ENCODE measurements at places on chromosomes 4 and X. TPM values are rescaled to one million over a fixed set of nuclear protein-coding genes. Genes with fewer than 3 reads are reported as not detected.

The EFNB1 gene
- total RNA-seq = 37.9 TPM

The IGSF1 gene
- not detected for total RNA-seq

The NAT8L gene
- total RNA-seq = under 0.01 TPM

The EGF gene
- total RNA-seq = 3.0 TPM

The TLR8 gene
- total RNA-seq = not detected

The JAKMIP1 gene
- not detected for total RNA-seq

The COX7B2 gene
- not detected for total RNA-seq

The SLC9B2 gene
- total RNA-seq = 20.4 TPM

The GDPD2 gene
- 0.16 TPM for total RNA-seq

The CTAG1B gene
- not detected for total RNA-seq

The HERC5 gene
- total RNA-seq = 4.7 TPM

The SMIM31 gene
- not detected for total RNA-seq

The BTK gene
- total RNA-seq = not detected

The INTU gene
- 13.1 TPM for total RNA-seq

The AFAP1 gene
- 58.7 TPM for total RNA-seq

The CSAG2 gene
- total RNA-seq = not detected

The PLK4 gene
- 1.6 TPM for total RNA-seq

The FHL1 gene
- total RNA-seq = 135 TPM

The GUCY1B1 gene
- total RNA-seq = 5.5 TPM

The TMPRSS11A gene
- not detected for total RNA-seq

The SSX1 gene
- total RNA-seq = not detected

The RTL5 gene
- total RNA-seq = 2.9 TPM

The TCEAL5 gene
- total RNA-seq = not detected

The GSX2 gene
- total RNA-seq = not detected

The NLGN3 gene
- total RNA-seq = 0.49 TPM

The TENM3 gene
- total RNA-seq = 28.4 TPM

The SPANXC gene
- not detected for total RNA-seq

The RHOH gene
- 2.8 TPM for total RNA-seq

The HSFX4 gene
- total RNA-seq = not detected

The CPZ gene
- 22.4 TPM for total RNA-seq

The TBC1D8B gene
- 14.4 TPM for total RNA-seq

The DCAF12L2 gene
- 3.7 TPM for total RNA-seq

The COL4A5 gene
- total RNA-seq = 7.0 TPM

The OTUD4 gene
- 30.7 TPM for total RNA-seq

The SSX4B gene
- total RNA-seq = not detected

The STBD1 gene
- total RNA-seq = 6.8 TPM

The TENT5D gene
- not detected for total RNA-seq

The PLA2G12A gene
- total RNA-seq = 14.9 TPM

The OTOP1 gene
- total RNA-seq = not detected

The AFF2 gene
- total RNA-seq = 0.97 TPM

The PAGE2B gene
- total RNA-seq = not detected

The TGIF2LX gene
- total RNA-seq = not detected

The CC2D2A gene
- 17.4 TPM for total RNA-seq

The DOCK11 gene
- 45.4 TPM for total RNA-seq

The NELFA gene
- total RNA-seq = 18.0 TPM

The SLC2A9 gene
- total RNA-seq = 1.6 TPM

The GLOD5 gene
- total RNA-seq = not detected

The DMRTC1B gene
- not detected for total RNA-seq

The PABPC5 gene
- total RNA-seq = 4.1 TPM
